ENCODE measurements at places on chromosomes 5 and 9.

GRCh38 chr5:135942202-135942771 is 12.5 kb downstream of the LECT2 start:
- no peak for DNase-seq

DNA sequence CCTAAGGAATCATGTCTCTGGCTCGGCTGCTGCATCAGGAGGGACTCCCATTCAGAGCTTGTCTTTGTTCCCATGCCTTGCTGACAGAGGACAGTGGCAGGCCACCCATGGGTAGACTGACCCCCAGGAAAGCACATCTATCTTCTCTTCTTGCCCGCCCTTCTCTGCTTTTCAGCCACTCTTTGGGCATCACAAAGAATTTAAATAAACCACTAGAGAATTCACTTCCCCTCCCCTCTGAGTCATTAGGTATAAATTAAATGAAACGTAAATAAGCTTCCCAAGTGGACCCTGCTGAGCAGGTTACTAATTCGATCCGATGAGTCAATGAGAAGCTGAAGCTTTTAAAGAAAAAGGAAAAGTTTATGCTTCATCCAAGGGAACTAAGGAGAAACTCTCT is 97.0 kb downstream of the DRD1 start:
- DNase-seq: no peak

- DNase-seq: no peak
Observed at GRCh38 chr9:120755044-120755443, 38.2 kb downstream of the FBXW2 start.

- DNase-seq: no peak
Observed at GRCh38 chr5:1118231-1118698, 6.4 kb upstream of the SLC12A7 start.

GRCh38 chr5:885529-885928 is 7.1 kb downstream of the BRD9 start:
- no peak for DNase-seq

- DNase-seq: no peak
Observed at GRCh38 chr5:141878186-141878710, at the start of gene PCDH1. PCDH1 (minus strand) TSS chr5:141878410; CDS start chr5:141878262, 148 bp downstream.

GRCh38 chr5:128536254-128537220 is 1.5 kb downstream of the FBN2 start:
- no peak for DNase-seq

- DNase-seq: no peak
Observed at GRCh38 chr5:39779831-39780230, 355.1 kb upstream of the DAB2 start.

GRCh38 chr5:67910546-67910945 is 305.0 kb upstream of the PIK3R1 start:
- no peak for DNase-seq

DNA sequence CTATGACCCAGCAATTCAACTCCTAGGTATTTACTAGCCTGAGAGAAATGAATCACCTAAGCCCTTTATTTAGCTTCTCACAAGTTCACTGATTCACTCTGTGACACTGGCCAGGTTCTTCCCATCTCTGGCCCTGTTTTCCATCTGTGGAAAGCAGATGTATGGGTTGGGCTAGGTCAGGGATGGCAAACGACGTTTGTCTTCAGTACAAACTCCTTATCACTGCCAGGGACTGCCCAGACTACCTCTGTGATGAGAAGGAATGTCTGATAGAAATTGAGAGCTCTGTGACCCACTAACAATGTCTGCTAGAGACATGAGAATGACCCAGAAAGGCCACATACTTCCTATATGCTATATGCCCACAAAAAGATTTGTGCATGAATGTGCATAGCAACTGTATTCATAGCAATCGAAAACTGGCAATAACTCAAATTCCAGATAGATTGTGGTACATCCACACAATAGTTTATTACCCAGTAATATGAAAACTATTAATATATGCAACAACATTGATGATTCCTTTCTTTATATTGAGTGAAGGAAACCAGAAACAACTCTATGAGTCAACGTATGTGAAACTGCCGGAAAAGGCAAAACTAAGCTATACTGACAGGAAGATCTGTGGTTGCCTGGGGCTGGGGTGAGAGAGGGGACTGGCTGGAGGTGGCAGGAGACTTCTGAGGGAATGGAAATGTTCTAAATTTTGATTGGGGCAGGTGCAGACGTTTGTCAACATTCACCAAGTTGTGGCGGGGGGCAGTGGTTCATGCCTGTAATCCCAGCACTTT is 32.0 kb upstream of the ADAM19 start:
- DNase-seq: no peak

DNA sequence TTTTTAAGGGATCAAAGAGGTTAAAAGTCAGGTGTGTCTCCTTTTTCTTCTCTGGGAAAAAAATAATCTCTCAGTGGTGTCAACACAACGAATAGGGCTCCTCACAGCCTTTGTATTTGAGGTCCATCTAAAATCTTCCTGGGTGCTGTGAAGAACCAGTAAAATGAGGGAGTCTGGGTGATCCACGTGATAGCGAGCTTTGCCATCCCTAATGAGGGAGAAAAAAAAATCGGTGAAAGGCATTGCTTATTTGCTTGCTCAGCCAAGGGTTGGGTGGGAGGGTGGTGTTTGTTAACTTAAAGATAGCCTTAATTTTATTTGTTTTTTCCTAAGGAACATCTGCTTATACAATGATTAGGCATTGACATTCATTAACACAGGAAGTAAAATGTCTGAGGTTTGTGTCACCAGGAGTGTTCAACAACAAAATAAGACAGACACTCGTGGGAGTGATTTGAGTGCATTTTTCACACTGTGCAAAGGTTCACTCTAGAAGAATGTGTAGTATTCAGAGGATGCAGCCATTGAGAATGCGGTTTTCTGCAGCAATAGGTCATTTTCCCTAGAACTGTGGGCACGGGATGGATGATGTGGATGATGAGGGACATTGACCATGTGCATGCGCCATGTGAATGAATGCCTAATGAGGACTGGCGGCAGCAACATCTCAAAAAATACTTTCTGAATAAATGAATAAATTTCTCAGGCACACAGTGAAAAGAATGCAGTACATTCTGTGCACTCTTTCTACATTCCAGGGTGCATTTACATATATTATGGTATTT is 369.5 kb downstream of the NTRK2 start:
- DNase-seq: no peak

DNA sequence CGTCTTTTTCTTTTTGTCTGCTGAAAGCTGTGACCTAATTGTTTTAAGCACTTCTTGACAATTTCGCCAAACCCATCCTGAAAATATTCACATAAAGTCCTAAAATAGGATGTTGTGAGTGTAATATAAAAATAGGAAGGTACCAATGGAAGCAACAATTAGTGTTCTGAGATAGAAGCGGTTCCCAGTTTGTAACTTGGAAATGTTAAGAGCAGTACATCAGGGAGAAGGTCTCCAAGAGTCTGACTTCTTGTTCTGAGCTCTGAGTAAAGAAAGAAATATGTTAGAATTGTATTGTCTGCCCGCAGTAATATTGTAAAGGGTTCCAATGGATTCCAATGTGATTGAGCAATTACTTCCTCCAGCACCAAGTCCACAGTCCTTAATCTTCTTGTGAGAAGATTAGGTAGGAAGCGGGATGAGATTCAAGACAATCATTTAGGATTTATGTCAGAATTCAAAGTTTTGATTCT is 3.9 kb downstream of the VCAN start:
- no peak for DNase-seq

DNA sequence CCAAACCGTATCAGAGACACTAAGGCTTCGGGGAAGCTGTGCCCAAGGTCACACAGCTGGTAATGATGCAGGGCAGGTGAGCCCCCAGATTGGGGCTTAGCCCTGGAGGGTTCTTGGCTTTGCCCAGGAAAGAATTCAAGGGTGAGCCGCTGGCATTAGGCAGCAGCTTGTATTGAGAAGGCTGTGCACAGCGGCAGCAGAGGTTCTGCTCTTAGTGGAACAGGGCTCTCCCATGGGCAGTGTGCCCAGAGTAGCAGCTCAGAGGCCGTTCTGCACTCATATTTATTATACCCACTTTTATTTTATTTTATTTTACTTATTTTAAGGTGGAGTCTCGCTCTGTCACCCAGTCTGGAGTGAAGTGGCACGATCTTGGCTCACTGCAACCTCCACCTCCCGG is 85.8 kb upstream of the IER5L start:
- DNase-seq: no peak

GRCh38 chr9:130128251-130128650 is 44.0 kb upstream of the NCS1 start:
- DNase-seq: peak; percentile 59

GRCh38 chr5:77546-77945 is 14.4 kb upstream of the PLEKHG4B start:
- no peak for DNase-seq

GRCh38 chr5:31098811-31099210 is 94.7 kb upstream of the CDH6 start:
- DNase-seq: no peak

DNA sequence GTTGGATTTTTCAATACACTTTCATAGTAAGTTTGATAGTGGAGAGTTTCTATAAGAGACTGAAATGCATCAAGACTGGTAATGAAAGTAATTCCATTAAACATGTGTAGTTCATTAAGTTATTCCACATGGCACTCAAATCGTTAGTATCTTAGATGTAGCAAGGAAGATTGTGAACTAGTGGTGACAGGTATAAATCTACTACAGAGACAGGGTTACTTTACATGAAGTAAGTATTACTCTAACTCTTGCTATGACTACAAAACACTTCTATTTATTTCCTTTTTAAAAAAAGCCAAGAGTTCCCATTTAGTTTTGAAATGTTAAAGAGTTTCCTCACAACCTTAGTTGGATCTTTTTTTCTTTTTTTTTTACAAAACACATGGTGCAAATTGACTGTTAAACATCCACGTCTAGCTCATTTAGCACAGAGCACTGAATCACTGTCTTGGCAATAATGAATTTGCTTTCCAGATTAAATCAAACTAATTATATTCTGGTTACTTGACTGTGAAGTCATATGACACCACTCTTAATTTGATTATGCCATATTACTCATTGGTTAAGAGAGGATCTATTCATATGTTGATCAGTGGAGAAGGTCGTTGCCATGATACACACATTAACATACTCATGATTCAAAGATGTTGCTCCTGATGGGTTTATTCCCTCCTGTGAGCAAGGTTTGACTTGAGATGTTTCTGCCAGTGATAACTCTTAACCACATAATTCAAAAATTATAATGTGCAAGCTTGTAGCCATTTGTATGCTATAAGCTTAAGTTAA is 644.8 kb downstream of the EFNA5 start:
- DNase-seq: no peak

Measured in stimulated activated CD4-positive, alpha-beta T cell treated with anti-CD3 and anti-CD28 coated beads, TNF-alpha, amount 100 ng/mL, for 48 hours (primary cell).